Parietal lobe (tissue), 2 donors: ENCODE measurements at places on chromosomes 6 and 20. TPM values are rescaled to one million over a fixed set of nuclear protein-coding genes. Genes with fewer than 3 reads are reported as not detected.

STMND1 gene
- total RNA-seq = not detected

LY6G6C gene
- not detected for total RNA-seq

PABPC1L gene
- 13.8 TPM for total RNA-seq

TFAP2B gene
- not detected for total RNA-seq

GSTA3 gene
- not detected for total RNA-seq

LSM2 gene
- total RNA-seq = 15.3 TPM

RAET1G gene
- total RNA-seq = not detected

TEAD3 gene
- total RNA-seq = 0.63 TPM

MUCL3 gene
- not detected for total RNA-seq

CD164 gene
- 43.8 TPM for total RNA-seq
